Effector CD4-positive, alpha-beta T cell (primary cell): ENCODE measurements at places on chromosomes 4 and X.
A peak's percentile ranks its signal among the peaks of the same experiment; 100 is the strongest.

DNA sequence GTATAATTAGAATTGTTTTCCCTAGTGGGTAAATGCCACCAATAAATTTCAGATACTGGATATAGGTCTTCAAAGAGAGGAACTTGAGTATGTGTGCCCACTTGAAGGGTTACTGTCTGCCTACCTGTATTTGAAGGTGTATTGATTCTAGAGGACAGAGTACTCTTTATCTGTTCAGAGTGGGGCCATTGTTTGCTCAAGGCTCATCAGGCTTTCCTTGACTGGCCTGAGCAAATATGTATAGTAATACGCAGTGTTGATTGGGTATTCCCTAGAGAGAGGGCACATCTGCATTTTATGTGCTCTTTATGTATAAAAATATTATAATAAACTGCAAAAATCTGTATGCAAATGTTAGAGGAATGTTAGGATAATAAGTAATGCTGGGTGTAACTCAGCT is 23.7 kb downstream of the RP2 start:
- no peak for DNase-seq

DNA sequence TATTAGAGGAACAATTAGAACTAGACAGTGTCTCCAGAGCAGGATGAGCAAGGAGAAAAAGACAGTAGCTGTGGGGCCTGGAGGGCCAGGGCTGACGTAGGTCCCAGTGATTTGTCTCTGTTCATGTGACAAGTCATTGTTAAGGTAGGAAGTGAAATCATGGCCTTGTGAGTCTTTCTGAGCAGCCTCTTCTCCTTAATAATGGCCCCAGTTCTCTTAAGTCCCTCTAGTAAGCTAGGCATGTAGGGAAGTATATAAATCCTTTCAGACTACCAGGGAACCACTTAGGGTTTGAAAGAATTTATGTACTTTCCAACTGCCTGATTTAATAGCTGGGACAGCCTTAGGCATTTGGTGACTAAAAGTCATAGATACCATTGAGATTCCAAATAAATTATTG is 133.0 kb downstream of the KLHL8 start:
- no peak for DNase-seq

DNA sequence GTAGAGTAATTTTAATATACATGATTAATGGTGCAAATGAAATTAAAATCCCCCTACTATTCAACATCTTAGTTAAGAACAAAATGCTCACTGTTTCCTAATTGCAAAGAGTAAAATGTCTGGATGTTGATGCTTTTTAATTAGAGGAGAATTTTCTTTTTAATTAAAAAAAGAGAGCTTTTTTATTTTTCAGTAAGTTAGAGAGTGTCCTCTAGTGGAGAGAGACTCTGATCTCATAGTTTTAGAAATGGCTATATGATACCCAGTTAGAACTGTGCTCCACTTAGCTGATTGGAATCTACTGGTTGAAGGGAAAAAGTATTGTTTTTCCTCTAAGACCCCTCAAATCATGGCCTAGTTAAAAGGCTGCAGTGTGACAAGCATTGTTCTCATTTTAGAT is 312.0 kb upstream of the MAGEB2 start:
- DNase-seq: no peak

- no peak for DNase-seq
Measured at GRCh38 chr4:93605163-93605562, 223.4 kb upstream of the ATOH1 start.

DNA sequence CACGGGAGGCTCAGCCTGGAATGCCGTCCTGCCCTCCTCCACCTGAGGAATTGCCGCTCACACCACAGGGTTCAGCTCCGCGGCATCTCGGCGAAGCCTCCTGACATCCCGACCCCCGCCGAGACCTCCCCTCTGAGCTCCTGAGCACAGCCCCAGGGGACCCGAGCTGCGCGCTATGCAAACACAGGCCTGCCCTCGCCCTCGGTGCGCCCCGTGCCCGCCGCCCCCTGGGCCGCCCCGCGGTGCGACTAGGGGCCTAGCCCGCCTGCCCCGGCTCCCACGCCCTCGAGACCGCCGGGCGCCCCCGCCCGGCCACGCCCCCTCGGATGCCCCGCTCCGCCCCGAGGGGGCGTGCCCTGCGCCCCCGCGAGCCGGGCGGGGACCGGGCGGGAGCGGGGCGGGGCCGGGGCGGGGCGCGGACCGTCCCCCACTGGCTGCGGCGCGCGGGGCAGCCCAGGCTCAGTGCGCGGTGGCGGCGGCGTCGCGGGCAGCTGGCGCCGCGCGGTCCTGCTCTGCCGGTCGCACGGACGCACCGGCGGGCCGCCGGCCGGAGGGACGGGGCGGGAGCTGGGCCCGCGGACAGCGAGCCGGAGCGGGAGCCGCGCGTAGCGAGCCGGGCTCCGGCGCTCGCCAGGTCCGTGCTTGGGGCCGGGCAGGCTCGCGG is at the start of gene FGFR3:
FGFR3 (plus strand) TSS at position 462 of the 664 bp plus-strand sequence. CDS start 642 bp downstream, outside the sequence.
- no peak for DNase-seq

DNA sequence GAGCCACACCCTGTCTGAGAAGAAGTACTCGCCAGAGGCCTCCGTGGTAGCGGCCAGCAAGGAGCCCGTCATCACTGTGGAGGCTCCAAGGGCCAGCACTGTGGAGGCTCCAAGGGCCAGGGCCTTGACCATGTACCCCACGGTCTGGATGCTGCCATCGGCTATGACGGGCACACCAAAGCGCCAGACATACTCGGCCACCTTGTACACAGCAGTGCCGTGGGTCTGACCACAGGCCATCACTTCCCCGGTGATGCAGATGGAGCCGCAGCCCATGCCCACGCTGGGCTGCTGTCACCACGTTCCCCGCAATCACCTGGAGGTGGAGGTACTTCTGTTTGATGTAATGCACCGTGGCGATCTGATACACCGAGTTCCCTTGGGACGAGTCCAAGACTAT is 377.7 kb upstream of the MAOA start:
- DNase-seq: no peak

GRCh38 chr4:164536814-164537213 is 217.1 kb upstream of the SMIM31 start:
- no peak for DNase-seq

- DNase-seq: peak; percentile 56
Measured at GRCh38 chrX:2325076-2325784, 175.5 kb downstream of the DHRSX start.

DNA sequence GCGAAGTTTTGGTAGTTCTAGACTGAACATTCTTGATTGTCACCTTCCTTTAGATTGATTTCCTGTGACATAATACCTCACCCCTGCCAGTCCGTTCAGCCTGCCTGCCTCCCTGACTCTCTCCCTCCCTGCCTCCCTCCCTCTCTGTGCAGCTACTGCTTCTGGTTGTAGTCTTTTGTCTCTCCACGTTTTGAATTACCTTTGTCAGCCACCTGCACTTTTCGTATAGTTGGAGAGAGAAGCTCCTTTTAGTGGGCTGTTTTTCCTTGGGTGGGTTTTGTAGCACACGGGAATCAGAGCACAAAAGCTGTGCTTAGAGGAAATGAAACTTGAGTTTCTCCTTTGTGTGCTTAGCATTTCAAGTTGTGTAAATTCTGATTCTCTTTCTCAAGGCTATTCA is 32.6 kb upstream of the MSMO1 start:
- DNase-seq: peak; percentile 15

DNA sequence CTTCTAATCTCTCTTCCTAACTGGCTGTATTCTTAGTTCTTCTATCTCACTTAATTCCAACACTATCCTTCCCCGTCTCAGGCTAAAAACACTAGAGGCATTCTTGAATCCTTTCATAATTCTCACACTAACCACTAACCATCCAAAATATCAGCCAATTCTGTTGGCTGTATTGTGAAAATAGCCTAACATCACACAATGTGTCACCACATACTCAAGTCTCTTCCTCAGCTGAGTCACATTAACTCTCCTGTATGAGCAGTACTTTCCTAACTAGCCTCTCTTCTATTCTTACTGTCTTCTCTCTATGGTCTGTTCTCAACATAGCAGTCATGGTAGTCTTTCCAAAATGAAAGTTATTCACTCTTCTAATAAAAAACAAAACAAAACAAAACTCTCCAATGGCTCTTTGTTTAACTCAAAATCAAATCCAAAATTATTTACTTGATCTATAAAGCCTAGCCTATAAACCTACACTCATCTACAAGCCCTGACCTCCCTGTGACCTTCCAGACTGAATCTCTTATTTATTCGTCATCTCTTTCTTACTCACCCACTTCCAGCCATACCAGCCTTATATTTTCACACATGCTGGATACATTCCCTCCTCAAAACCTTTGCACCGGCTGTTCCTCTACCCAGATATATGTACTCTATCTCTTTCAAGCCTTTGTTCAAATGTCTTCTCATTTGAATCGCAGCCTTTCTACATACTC is 445.9 kb downstream of the TLL1 start:
- no peak for DNase-seq

GRCh38 chrX:5718651-5719050 is 510.0 kb downstream of the NLGN4X start:
- DNase-seq: no peak

DNA sequence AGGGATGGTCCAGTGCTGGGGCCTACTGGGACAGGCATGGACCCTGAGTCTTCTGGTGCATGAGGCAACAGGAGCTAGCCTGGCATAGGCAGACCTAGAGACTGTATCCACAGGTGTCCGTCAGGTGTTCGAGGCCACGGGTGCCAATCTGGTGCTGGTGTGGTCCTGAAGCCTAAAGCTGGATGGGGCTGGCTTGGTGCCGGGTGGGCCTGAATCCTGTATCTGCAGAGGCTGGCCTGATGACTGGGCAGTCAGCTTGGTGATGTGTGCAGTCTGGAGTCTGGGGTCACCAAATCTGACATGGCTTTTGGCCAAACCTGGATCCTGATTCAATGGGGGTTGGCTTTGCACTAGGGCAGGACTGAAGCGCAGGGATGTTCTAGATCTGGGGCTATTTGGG is 269.8 kb upstream of the GRIA3 start:
- DNase-seq: no peak

DNA sequence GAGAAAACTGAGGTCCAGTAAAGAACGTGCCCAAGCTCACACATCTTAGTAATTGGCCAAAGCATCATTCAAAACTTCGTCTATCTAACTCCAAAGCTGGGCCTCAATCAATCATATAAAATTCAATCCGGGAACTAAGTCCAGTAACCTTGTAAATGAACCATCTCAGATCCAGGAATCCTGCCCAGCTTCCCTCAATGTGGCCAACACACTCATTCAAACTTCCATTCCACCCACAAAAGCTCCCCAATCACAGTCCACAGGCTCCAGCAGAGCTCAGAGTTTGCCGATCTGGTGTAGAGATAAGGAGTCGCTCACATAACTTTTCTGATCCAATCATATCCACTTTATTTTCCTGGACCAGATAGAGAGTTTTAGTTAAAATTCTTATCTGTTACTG is 144.8 kb downstream of the SPATA18 start:
- DNase-seq: no peak

GRCh38 chrX:130245441-130245840 is 23.3 kb downstream of the ZNF280C start:
- no peak for DNase-seq

- DNase-seq: no peak
Measured at GRCh38 chr4:171718665-171719064, 94.5 kb upstream of the GALNTL6 start.

GRCh38 chr4:162837241-162837640 is 329.4 kb downstream of the NAF1 start:
- DNase-seq: no peak

GRCh38 chrX:15107367-15107988 is 162.4 kb downstream of the ASB9 start:
- no peak for DNase-seq

GRCh38 chr4:3210467-3210866 is 38.5 kb upstream of the MSANTD1 start:
- DNase-seq: no peak

DNA sequence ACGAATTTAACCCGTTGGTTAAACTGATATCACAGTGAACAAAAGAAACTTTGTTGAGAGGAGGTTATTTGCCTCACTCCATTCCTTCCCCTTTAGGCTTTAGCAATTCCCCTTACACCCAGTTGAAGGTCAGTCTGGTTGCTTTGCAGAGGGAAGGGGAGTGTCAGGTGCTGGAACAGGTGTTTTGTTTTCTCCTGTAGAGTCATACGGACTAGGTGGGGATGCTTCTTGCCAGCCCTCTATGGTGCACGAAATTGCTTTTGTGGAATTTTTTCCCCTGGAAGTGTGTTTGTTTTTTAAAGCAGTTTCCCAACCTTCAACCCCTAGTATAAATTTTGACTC is 33.1 kb downstream of the DLG3 start:
- DNase-seq: no peak

- DNase-seq: no peak
Measured at GRCh38 chrX:115311139-115311538, 21.6 kb downstream of the LUZP4 start.

DNA sequence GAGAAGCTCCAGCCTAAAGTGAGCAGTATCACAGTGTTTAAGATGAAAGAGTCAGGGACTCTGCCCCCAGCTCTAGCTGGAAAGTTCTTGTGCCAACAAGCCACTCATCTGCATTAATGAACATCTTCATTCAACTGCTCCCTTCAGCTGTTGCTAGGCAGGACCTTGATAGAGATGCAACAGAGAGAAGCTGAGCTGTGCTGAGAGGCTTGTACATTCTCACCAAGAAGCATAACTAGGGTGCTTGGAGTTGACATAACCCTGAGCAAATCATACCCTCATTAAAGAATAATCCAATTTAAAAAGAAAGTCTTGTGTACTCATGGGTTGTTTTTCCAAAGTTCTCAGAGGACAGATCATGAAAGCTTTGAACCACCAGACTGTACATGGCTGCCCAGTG is 63.2 kb downstream of the ATXN3L start:
- DNase-seq: no peak

- no peak for DNase-seq
Measured at GRCh38 chr4:101258883-101259282, 88.4 kb downstream of the PPP3CA start.

DNA sequence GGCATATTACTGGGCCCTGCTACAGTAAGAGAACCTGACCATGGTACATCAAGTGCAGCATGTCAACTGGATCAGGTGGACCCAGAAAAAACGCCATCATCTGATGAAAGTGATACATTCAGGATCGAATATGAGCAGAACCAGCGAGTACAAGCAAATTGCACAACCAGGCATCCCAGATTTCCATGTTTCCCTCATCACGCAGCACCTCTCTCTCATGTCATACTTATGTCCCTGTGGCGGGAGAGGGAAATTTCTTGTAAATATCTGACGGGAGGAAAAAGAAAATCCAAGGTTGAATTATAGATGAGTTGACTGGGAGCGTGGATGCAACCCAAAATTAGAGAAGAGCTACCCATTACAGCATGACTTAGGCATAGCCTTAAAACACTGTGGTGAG is 608.5 kb upstream of the FAT1 start:
- DNase-seq: no peak
